ENCODE measurements at places on chromosomes 1 and 21.

DNA sequence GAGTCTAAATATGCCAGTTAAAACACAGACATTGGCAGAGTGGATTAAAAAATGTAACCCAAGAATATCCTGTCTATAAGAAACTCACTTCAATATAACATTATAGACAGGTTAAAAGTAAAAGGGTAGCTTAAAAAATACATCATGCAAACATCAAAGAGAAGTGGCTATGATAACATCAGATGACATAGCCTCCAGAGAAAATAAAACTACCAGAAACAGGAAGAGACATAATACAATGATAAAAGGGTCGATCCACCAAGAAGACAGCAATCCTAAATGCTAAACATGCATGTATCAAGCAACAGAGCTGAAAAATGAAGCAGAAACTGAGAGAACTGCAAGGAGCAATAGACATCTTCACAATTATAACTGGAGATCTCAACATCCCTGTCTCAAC is 190.2 kb upstream of the NR5A2 start:
- DNase-seq, result no peak

DNA sequence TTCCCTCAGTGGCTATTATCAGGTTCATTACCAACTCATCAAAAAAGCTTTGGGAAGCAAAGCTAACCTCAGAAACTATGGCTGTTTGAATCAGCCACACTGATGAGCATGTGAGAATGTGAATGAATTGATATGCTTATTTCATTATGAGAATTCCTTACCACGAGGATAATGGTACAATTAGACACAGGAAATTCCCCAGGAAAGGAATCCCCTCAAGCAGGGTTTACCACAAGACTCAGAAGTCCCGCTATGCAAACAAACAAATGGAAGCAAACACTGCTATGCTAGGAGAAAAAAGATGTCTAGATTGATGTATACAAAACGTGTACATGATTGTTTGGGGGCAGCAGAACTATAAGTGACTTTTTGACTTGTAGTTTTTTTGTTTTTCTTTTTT is 205.0 kb downstream of the HMCN1 start:
- no peak for DNase-seq

GRCh38 chr1:228091084-228091483 is 8.6 kb downstream of the ARF1 start:
- DNase-seq, result no peak

- DNase-seq, result no peak
These were observed 107.2 kb downstream of the DNM3 start for GRCh38 chr1:171948511-171948910.

GRCh38 chr21:36422279-36423098 is 37.3 kb downstream of the CHAF1B start:
- DNase-seq, result peak; percentile 31

DNA sequence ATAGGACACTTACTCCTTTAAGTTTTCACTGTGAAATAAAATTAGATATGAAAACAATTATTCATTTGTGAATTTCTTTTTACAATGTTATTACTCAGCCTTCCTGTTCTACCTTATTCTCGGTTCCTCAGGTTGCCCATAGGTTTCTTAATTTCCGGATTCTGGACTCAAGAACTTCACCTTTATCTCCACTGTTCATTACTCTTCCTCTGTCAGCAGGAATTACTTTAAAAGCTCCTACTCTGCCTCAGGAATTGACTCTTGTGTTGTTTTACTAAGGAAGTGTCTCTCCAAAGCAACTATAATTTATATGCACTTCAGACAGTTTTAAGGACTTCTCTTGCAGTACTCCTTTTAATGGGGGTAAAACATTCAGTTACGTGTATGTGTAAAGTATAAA is 123.8 kb downstream of the OSBPL9 start:
- DNase-seq, result no peak

GRCh38 chr21:45596704-45597318 is 46.7 kb upstream of the PCBP3 start:
- peak; percentile 69 for DNase-seq

GRCh38 chr1:33420870-33421775 is 9.8 kb downstream of the PHC2 start:
- DNase-seq, result no peak

DNA sequence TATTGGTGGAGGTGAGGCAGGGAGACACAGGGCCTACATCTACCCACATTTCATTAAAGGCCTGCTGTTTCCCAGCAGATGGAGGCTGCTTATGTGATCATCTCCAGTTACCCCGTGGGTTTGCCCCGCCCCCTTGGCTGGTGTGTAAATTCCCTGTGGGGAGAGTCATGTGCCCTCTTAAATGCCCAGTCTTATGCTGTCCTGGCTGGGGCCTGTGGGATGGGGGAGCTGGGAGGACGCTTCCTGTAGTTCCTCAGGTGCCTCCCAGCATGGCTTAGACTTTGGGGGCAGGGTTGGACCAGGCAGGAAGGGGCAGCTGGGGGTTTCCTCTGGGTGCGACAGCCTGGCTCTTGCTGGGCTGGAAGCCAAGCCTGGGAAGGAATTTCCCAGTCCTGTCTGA is 15.5 kb upstream of the CITED4 start:
- DNase-seq, result peak; percentile 85

- DNase-seq, result no peak
These were observed 252.3 kb downstream of the FMN2 start for GRCh38 chr1:240343966-240344365.

DNA sequence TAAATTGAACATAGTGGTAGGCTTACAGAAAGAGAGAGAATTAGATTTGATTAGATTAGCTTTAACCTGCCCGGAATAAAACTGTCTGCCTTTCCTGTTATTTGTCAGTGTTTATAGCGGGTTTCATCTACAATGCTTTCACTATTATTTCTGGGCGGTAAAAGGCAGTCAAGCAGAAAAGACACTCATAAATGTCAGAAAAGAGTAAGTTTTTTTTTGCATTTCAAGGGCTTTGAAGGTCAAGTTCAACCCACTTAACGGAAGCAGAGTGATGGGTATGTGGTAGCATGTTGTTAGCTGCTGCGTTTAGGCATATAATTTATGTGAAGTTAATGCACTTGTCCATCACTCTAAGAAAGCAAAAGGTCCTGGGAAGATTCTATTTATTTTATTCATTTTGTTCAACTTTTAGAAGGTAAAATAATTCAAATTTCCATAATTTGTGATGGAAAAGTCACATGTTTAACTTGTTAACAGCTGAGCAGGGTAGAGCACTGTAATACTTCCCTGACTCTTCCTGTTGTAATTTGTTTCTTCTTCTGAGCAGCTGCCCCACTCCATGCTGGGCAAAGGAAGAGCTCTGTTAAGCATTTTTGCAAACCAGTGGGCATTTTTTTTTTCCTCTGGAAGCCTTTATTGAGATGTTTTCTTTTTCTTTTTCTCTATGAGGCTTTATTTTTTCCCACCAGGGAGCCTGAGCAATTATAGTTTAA is 220.1 kb downstream of the ST6GALNAC3 start:
- DNase-seq, result no peak

DNA sequence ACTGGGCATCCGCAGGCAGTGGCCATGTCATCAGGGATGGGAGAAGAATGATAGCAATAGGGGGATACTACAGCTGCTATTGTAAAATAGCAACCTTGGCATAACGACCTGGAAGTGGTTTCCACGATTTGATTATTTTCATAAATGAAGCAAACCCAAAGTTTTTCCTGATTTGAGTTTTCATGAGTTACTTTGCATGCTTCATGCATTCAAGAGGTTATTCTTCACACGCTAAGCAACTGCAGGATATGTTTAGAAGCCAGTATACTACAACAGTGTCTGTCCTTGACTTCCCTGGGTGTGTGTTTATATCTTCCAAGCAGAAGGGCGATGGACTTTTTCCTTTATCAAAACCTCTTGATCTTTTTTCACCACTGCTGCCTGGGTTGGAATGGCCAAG is 281.1 kb upstream of the DUSP10 start:
- DNase-seq, result no peak

- DNase-seq, result peak; percentile 62
These were observed 21.8 kb upstream of the PDC start for GRCh38 chr1:186482661-186483255.

GRCh38 chr1:199273837-199274379 is 635.1 kb downstream of the PTPRC start:
- peak; percentile 18 for DNase-seq

DNA sequence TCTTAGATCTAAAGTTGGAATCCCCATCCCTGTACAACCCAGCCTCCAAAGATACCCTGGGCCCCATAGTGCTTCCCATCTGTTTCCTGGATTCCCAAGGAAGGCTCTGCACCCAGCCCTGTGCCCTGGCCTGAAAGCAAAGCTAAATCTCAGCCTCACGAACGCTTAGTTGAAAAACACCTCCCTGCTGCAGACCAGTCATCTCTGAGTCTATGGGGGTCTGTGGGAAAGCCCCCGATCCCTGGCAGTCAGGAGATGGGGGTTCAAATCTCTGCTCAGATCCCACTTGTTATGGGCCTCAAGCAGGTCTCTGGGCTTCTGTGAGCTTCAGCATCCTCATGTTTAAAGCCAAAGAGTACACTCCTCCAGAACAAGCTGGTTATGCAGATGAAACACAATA is 210.5 kb upstream of the GRIK3 start:
- DNase-seq, result no peak

DNA sequence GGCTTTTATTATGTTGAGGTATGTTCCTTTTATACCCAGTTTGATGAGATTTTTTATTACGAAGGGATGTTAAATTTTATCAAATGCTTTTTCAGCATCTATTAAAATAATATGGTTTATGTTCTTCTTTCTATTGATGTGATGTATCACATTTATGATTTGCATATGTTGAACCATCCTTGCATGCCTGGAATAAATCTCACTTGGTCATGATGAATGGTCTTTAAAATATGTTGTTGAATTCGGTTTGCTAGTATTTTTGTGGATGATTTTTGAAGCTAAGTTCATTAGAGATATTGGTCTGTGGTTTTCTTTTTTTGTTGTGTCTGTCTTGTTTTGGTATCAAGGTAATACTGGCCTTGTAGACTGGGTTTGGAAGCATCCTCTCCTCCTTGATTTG is 14.1 kb downstream of the GPR88 start:
- no peak for DNase-seq

GRCh38 chr1:195866781-195867222 is 741.4 kb downstream of the KCNT2 start:
- no peak for DNase-seq

GRCh38 chr1:205518661-205519540 is 14.4 kb downstream of the CDK18 start:
- no peak for DNase-seq

GRCh38 chr1:169964206-169964605 is 70.5 kb upstream of the SCYL3 start:
- no peak for DNase-seq

DNA sequence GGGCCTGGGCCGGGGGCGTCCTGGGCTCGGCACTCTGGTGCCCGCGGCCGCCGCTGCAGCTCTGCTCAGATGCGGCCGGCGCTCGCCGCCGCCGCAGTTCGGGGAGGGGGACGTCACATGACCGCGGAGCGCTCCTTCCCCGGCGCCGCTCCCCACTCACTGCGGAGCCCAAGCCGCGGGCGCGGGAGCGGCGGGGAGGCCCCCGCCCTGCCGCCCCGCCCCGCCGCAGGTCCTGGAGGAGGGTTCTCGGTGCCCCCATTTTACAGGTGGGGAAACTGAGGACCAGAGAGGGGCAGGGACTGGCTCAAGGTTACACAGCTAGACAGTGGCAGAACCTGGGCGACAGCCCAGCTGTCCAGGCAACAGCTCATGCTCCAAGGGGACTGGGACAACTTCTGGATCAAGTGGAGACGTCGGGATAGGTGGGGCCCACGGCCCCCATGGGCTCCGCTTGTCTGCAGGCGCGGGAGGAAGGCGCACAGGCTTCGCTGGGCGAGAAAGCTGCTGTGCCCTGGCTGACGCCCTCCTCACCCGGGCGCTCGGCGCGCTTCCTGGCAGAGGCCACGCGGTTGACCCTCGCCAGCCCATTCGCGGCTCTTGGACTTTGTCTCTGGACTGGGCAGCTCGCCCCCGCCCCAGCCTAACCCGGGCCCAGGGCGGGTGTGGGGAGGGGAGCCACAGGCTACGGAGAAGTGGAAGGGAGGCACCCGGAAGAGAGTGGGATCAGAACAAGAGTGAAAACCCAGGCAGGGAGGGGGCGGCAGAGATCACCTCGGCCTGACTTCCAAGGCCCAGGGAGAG is at the start of gene RAP1GAP:
TSS of gene RAP1GAP (minus strand) at position 100 of the 801 bp plus-strand sequence. CDS start 49,325 bp downstream, outside the sequence.
- no peak for DNase-seq

All from urothelium cell line (cell line).